ENCODE measurements at places on chromosomes 1 and 21. TPM values are rescaled to one million over a fixed set of nuclear protein-coding genes. Genes with fewer than 3 reads are reported as not detected.

GRCh38 chr1:40379785-40380452, 6.4 kb downstream of the SMAP2 start:
- no peaks in the 10 kb centered on the region for H3K27me3 ChIP-seq
- peak overlapping the region; percentile 23 for H3K27ac ChIP-seq
- H3K4me3 ChIP-seq, result no peak overlapping the region
- peaks cover 57% of the 10 kb centered on the region for H3K4me1 ChIP-seq
- no peak for DNase-seq

GRCh38 chr1:242522304-242522945, 2.1 kb downstream of the PLD5 start:
- H3K4me3 ChIP-seq, result no peak overlapping the region
- H3K27me3 ChIP-seq, result peaks cover 41% of the 10 kb centered on the region
- no peak for DNase-seq
- peaks cover 4% of the 10 kb centered on the region for H3K4me1 ChIP-seq

Gene MINDY1
- 5.9 TPM for total RNA-seq

Gene GIPC2
- not detected for total RNA-seq

Gene RIPPLY3
- total RNA-seq, result not detected

Gene PTPRC
- total RNA-seq, result not detected

Measured in SJSA1 (cell line).